ENCODE measurements at places on chromosomes 6 and 20.

DNA sequence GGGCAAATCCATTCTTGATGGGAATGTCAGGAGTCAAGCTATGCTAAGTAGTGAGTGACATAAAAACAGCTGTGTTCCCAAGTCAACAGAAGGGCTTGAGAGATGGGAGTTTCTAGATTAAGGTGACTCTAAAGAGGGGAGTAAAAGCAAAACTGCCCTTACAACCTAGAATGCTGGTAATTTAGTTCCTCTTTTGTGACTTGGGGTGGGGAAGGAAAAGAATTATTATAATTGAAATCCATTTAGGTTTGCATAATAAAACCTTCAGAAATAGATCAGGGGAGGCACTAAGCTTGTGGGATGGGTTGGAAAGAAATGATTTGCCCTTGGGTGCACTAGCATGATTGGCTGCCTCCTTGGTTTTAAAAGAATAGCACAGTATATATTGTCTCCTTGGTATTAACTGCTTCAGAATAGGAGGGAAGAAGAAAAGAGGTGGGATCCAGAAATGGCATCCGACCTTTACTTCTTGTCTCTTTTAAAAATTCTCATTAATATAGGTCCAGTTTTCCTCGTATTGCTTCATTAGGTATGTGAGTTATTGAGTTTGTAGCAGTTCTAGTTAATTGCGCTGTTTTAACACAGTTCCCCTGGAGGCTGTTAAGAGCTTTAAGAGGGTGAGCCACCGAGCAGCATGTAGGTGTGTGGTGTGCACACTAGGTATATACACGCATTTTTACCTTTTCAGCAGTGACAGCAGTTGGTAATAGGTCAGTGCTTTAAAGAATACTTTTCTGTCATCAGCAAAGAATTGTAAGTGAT is 95.3 kb upstream of the VSTM2L start:
- DNase-seq: no peak

- DNase-seq: no peak
Observed at GRCh38 chr6:44397424-44398164, 10.1 kb downstream of the CDC5L start.

GRCh38 chr6:27049863-27050781 is 197.4 kb upstream of the PRSS16 start:
- no peak for DNase-seq

DNA sequence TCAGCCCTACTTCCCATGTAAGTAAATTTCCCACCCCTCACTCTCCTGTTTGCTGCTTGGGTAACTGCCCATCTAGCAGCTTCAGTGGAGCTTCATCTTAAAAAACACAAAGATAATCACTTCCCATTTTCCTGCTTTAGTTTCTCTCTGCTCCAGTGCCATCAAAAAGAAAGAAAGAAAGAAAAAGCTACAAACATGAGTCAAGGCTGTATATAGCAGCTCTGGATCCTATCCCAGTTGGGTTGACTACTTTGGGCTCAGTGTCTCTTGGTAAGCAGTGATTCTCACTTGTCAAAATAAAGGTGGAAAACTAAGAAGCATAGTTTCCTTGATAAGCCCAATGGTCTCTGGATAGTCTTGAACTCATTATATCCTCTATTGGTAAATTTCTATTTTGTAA is 48.7 kb upstream of the SRPK1 start:
- no peak for DNase-seq

GRCh38 chr6:40960742-40961430 is 78.1 kb downstream of the UNC5CL start:
- no peak for DNase-seq
